Cortex of kidney (tissue), 1 donor: ENCODE measurements at places on chromosomes 3 and 15.

DNA sequence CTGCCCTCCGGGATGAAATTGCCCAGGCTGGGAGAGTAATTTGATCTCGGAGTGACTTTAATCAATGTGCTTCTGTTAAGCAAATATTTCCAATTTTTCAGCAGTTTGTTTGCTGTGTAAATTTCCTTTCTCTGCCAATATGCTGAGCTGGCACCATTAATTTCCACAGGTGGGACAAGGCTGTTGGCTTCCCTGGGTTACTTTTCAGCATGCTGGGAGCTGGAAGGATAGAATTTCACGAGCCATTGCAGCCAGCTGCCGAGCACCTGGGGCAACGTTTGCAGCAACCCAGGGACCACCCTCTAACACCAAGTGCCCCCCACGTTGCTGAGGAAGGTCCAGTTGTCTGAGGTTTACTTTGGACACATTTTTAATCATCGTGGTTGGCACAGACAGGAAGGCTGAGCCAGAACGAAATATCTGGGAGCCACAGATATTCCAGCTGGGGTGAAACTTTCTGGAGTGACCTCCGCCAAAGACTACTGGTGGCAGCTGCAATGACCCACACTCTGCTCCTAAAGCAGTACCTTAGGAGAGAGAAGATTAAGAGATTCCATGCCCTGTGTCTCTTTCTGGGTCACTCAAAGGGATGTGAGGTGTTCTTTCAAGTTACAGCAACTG, 293.3 kb upstream of the RGMA start:
- DNase-seq = no peak

DNA sequence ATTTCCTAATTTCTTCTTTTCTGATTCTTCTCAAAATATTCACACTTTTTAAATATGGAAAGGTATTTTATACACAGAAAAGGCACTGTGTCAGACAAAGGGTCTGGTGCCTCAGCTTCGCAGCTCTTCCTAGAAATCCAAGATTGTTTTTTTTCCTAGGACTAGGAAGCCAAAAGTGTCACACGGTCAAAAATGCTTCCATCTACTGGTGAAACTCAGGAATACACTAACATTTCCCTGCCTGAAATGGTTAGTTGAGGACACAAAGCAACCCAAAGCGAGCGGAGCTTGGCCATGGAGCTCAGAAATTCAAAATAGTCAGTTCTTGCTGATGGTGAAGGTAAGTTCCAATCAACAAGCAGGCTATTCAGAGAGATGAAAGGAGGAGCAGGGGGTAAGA, 426.5 kb upstream of the RASGRP1 start:
- no peak for DNase-seq

GRCh38 chr3:113436809-113437208, 4.5 kb downstream of the CFAP44 start:
- no peak for DNase-seq

GRCh38 chr15:71015342-71015741, 99.9 kb upstream of the THSD4 start:
- no peak for DNase-seq

- DNase-seq = no peak
Observed at GRCh38 chr3:45095916-45096526, 50.2 kb downstream of the CDCP1 start.

GRCh38 chr3:127152684-127153505, 40.0 kb upstream of the PRR23E start:
- DNase-seq = no peak

GRCh38 chr3:18635215-18635614, 210.1 kb upstream of the SATB1 start:
- DNase-seq = no peak
